Esophagus squamous epithelium (tissue), 5 donors: ENCODE measurements at places on chromosomes 2 and 18.

GRCh38 chr2:31302940-31303563, 69.1 kb downstream of the EHD3 start:
- DNase-seq, result no peak

DNA sequence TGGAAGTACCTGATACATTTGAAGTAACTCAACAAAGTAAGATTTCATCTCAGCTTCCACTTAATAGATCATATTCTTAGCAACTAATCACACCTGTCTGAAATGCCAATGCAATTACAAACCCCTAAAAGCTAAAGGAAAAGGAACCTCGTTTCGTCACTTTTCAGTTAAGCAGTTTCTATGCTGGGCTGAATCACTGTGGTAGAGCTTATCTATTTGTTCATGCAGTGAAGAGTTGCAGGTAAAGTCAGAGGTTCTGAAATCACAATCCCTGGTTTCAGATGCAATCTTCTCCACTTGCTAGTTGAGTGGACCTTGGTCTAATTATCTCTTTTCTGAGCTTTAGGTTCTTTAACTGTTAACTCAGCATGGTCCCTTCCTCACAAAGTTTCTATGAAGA, 6.3 kb downstream of the HRH4 start:
- no peak for DNase-seq

- no peak for DNase-seq
Observed at GRCh38 chr18:58349650-58350049, 279.2 kb downstream of the ALPK2 start.

DNA sequence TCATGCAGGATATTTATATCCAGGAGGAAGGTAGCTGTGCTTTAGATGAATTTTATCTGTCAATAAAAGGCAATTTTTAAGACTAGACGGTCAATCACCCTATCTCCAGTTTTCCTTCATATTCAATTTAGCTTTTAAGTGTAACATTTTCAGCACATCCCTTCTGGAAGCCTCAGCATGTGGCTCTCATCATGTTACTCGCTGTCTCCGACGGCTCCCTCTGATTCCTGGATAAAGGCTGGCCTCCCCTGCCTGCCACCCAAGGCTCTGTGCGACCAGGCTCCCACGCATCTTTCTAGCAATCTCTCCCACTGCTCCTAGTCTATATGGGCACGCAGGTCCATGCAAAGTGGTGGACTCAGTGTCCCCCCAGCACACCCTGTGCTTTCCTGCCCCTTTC, 84.5 kb downstream of the MEP1B start:
- no peak for DNase-seq

- no peak for DNase-seq
Observed at GRCh38 chr18:5627776-5628511, 84.1 kb upstream of the EPB41L3 start.

DNA sequence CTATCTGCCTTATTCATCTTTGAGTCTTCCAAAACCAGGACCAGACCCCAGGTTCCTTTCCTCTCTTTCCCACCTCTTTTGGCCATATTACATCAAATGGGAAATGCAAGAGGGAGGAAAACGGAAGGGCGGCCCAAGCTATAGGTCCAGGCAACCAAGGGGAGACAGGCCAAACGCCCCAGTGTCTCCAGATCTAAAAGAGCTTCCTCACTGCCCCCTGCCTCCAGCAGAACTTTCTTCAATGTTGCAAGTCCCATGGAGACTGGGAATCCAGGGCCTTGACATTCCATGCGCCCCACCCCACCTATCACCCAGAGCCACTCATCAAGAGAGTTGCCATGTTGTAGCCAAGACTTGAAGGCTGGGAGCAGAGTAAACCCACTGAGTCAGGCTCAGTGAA, 15.4 kb downstream of the TNS1 start:
- no peak for DNase-seq

GRCh38 chr2:88865801-88866371, 174.4 kb downstream of the RPIA start:
- DNase-seq, result no peak

- DNase-seq, result no peak
Observed at GRCh38 chr2:85413592-85414420, 3.6 kb upstream of the CAPG start.

- DNase-seq, result no peak
Observed at GRCh38 chr2:111169924-111170323, 49.2 kb downstream of the BCL2L11 start.
